SK-MEL-5 (cell line): ENCODE measurements at places on chromosomes 7 and 10.

- no peak for DNase-seq
These were observed 52.8 kb downstream of the CFAP46 start for GRCh38 chr10:132889556-132889955.

- no peak for DNase-seq
These were observed 45.4 kb downstream of the GPR37 start for GRCh38 chr7:124720195-124720594.

- DNase-seq, result no peak
These were observed 91.4 kb downstream of the ADARB2 start for GRCh38 chr10:1645896-1646295.

- DNase-seq, result peak; percentile 21
These were observed 361.0 kb downstream of the ETV1 start for GRCh38 chr7:13628239-13629001.

- DNase-seq, result no peak
These were observed 169.7 kb downstream of the NEURL1 start for GRCh38 chr10:103663236-103663635.

GRCh38 chr10:44982496-44982895, 3.9 kb upstream of the DEPP1 start:
- DNase-seq, result no peak
